GM12892 (cell line): ENCODE measurements at places on chromosomes 2 and 18.

DNA sequence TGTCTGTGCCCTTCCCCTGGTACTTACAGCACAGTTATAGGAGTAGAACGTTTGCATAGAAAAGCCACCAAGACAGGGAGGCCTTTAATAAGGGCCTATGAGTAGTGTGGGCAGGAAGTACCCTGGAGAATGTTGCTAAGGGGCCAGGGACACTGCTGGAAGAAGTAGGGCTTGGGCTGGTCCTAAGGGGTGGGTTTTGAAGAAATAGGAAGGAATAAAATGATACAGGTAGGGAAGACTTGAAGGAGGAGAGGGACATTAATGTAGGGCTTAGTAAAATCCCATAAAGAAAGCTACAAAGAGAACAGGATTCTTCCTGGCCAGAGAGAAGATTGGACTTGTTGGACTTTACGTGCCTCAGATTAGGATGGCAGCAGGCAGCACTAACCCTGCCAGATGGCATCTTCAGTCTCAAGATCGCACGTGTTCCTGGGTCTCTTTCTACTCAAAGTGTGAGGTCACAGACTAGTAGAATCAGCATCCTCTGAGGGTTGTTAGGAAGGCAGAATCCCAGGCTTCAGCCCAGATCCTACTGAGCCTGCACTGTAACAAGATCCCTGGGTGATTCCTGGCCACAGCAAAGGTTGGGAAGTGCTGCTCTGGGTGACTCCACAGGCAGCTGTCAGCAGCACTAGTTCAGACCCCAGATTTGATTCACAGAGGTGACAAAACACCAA, 39.2 kb downstream of the EPAS1 start:
- DNase-seq = no peak

DNA sequence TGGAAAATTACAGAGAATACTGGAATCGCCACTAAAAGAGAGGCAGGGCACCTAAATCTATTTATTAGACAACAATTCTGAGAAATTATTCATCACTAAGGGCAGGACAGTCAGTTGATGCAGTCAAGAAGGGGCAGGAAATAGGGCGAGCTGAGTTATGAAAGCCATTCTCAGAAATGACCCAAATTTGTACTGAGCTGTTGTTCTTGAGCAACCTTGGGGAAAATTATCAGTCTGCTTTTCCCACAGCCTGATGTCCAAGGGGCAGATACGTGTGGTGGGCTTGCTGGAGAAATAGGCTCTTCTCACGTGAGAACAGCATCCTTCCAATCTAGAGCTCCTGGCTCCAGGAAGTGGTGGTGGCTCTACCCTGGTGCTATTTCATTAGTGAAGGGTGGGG, 38.6 kb downstream of the STON1 start:
- no peak for DNase-seq

DNA sequence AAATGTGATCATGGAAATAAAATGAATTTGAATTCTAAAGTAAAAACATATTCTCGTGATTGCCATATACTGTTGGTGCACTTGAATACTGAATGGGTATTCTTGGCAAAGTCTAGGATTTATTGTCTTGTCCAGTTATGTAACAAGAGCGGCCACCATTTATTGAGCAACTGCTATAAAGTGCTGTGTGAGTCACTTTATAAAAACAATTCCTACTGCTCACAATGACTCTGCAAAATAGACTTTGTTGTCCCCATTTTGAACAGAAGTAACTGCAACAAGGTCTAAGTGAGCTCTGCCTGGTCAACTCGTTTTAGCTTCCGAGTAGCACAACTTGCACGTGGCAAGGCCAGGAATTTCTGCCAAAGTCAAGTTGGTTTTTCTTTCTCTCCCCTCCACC, 995.6 kb upstream of the FANCL start:
- DNase-seq = no peak

DNA sequence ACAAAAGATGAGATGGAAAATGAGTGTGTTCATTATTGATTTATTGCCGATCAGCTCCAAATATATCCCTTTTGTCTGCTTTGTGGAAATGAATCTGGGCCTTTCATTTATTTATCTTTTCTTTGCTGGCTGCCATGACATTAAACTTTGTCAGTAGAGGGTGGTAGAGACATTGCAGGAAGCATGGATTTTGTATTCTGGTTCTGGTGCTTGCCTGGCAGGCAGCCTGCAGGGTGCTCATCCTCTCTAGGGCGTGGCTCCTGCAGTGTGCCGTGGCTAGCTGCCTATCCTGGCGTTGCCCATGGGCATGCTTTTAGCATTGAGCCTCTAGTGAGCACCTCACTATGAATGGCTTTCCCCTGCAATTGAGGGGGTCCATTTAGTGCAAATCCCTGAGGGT, 593.1 kb downstream of the RNF144A start:
- DNase-seq = no peak

DNA sequence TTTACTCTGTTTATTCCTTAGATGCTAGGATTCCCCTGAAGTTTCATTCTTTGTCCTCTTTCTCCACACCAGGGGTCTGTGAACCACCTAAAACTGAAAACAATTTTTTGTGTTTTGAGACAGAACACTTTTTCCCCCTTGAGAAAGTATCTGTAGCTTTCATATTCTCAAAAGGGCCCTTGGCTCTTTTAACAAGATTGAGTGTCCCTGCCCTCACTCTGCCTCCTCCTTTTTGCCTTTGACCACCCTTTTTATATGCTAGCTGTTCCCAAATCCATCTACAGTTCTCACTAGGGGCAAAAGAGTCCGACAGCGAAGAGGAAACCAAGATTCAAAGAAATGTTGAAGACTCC, 883 bp upstream of the EHBP1 start:
- DNase-seq = no peak
